Activated T-helper 1 cell treated with Interleukin-2 at 50 U/mL for 16 hours (primary cell): ENCODE measurements at places on chromosomes 3 and 15.

GRCh38 chr15:100029868-100030479, 296.7 kb upstream of the LYSMD4 start:
- DNase-seq = no peak

DNA sequence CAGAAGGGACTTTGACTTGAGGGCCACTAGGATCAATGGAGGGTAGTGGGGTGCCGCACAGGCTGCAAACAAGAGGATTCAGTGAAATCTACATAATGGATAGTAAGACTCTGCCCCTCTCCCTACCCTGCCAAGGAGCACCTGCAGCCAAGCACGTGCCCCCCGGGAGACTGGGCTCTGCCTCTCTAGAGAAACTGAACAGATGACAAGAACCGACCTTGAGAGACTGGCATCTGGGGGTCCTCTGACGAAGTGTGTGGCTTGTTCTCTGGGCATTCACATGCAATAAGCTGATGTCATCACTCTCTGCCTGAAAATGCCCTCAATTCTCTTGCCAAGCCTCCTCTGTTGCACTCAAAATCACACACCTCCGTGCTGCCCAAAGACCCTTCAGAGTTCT, 132.3 kb downstream of the FAM43A start:
- DNase-seq = no peak

GRCh38 chr3:9917820-9918219, 922 bp downstream of the IL17RC start:
- DNase-seq = no peak

DNA sequence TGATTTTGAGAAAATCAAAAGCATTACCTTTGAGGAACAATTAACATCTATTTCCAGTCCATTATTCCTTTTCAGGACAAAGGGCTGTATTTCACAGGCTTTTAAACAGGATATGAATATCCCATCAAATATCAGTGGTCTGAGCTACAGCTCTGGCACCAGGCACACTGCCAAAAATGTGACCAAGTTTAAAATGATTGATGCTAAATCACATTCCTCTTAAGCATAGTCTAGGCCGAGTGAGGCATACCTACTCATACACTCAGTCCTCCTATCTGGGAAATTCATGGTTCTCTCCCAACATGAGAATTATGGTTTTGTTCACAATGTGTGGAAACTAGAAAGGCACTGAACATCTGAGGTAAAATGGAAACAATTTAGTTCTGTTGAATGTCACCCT, 683.5 kb downstream of the TUSC7 start:
- no peak for DNase-seq

DNA sequence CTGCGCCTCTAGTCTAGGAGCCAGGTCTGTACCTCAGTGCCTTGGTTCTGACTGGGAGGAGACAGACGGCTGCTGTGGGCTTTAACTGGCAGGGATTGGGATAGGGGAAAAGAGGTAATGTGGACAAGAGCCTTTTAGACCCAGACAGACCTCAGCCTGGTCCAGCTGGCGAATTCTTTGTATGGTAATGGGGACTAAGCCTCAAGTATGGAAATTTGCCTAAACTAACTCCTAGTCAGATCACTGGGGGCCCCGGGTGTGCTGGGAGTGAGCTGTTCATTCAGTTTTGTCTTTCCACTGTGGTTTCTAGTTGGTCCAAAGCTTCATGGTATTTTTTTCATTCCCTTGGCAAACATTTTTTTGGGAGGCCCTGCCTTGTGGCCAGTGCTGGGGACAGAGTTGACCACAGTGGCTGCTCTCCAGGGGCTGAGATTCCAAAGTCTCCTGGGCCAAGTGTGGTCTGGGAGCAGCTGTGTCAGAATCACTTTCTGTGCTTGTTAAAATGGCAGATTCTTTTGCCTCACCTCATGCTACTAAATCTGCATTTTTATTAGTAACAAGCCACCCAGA, 261.4 kb upstream of the C2CD4B start:
- DNase-seq = no peak

DNA sequence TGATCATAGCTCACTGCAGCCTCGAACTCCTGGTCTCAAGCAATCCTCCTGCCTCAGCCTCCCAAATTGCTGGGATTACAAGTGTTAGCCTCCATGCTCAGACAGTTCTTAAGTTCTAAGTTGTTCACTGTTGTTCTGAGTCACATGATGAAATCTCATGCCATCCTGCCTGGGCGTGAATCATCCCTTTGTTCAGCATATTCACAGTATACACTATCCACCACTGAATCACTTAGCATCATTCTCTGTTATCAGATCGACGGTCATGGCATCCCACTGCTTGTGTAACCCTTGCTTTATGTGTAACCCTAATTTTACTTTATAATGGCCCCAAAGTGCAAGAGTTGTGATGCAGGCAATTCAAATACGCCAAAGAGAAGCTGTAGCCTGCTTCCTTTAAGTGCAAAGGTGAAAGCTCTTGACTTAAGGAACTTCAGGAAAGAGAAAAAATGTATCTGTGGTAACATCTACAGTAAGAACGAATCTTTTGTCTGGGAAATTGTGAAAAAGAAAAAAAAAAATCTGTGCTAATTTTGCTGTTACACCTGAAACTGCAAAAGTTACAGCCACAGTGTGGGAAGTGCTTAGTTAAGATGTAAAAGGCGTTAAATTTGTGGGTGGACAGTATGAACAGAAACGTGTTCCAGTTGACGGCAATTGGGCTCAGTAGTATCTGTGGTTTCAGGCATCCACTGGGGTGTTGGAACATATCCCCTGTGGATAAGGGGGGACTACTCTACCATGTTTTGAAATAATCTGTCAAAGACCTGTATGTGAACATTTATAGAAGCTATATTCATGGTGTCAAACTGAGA, 80.6 kb downstream of the PCOLCE2 start:
- no peak for DNase-seq

GRCh38 chr15:63870487-63871209, 36.9 kb upstream of the HERC1 start:
- no peak for DNase-seq
